ENCODE measurements at places on chromosomes 7 and 10.

GRCh38 chr7:106424476-106425016 lies 139.8 kb upstream of the NAMPT start:
- no peak for DNase-seq

GRCh38 chr7:100038326-100038725 lies 11.2 kb upstream of the ZSCAN21 start:
- no peak for DNase-seq

- DNase-seq, result no peak
Measured at GRCh38 chr10:71090330-71090729, 122.0 kb upstream of the UNC5B start.

DNA sequence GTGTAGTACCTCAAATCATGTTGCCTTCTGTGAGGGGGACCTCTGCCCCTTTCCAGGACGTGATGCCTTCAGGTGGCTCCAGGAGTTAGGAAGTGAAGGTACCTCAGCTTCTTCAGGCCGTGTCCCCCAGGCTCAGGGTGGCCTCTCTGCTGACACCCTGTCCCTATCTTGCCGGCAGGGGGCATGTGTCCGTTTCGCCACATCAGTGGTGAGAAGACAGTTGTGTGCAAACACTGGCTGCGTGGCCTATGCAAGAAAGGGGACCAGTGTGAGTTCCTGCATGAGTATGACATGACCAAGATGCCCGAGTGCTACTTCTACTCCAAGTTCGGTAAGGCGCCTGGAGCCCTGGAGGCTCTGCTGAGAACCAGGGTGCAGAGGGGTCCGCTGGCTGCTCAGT lies 9.2 kb downstream of the CPSF4 start:
- DNase-seq, result no peak

GRCh38 chr10:63083904-63084689 lies 49.0 kb upstream of the NRBF2 start:
- peak; percentile 9 for DNase-seq
